ENCODE measurements at places on chromosomes 2 and 18. TPM values are rescaled to one million over a fixed set of nuclear protein-coding genes. Genes with fewer than 3 reads are reported as not detected.

The TRABD2A gene
- total RNA-seq: 38.3 TPM

The CFAP221 gene
- total RNA-seq: not detected

The IL36G gene
- total RNA-seq: not detected

The CERKL gene
- total RNA-seq: 0.08 TPM

The PIKFYVE gene
- 36.6 TPM for total RNA-seq

The KIF5C gene
- total RNA-seq: 21.7 TPM

The STARD6 gene
- total RNA-seq: not detected

The LYPD6B gene
- 0.20 TPM for total RNA-seq

The ALPG gene
- total RNA-seq: not detected

The KLHL41 gene
- not detected for total RNA-seq

The NEB gene
- total RNA-seq: 0.38 TPM

DNA sequence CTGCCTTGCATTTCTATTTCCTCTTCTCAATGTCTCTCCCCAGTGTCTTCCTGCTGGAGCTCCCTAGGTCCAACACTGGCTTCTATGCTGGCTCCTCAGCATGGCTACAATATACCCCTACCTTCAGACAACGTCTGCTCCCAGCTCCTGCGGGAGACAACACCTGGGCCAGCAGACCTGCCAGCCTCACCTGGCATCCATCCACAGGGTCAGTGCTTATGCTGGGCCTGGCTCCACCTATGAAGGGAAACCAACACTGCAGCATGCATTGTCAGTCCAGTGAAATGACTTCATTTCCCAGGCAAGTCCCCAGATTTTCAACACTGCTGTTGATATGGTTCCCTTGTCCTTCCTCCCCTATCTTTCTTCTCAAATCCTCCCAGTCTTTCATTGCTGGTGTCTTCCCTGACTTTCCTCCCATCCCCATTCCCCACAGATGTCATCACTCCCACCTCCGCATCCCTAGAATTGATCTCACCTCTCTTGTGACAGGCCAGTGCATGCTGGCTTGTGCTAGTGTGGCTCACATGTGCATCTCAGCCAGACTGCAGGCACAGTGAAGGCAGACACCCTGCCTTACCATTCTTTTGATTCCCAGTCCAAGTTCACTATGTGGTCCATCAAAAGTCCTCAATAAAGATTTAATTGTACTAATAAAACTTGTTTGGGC, 98.0 kb downstream of the MYO5B start:
- peaks cover 17% of the 10 kb centered on the region for H3K27me3 ChIP-seq
- H3K4me1 ChIP-seq: peaks cover 3% of the 10 kb centered on the region
- DNase-seq: no peak
- no peak overlapping the region for H3K4me3 ChIP-seq

DNA sequence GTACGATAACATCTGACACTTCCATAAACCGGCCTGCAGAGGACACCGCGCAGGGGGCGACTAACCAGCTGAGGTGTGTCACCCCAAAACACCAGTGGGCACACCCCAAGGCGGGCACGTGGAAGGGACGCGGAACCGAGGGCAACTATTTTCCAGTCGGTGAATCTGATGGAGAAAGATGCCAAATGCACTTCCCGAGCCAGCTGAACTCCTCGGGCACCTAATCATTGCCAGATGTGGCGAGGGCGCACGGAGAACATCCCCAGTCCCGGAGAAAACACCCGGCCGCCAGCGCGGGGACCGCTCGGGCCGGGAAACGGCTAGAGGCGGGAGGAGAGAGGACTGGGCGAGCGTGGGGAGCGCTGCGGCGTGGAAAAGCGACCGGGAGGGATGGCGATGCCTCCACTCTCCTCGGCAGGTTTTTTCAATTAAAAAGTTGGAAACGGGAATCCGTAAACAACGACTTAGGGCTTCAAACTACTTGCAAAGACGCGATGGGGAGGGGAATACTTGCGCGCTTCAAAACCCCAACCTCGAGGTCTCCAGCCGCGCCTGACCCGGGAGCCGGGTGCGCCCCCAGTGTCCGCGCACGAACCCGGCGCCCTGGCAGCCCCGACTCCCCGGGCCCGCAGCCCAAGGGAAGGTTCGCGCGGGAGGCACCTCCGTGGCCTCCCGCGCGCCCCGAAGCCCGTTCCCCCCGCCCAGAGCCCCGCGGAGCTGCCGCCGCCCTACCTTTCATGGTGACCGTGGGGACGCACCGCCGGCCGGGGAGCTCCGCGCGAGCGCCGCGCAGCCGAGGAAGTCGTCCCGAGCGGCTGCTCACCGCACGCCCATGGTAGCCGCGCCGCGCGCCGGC, 497 bp downstream of the COLEC12 start:
- DNase-seq: no peak
- no peak overlapping the region for H3K27ac ChIP-seq
- peaks cover 41% of the 10 kb centered on the region for H3K27me3 ChIP-seq
- H3K4me3 ChIP-seq: no peak overlapping the region
- H3K4me1 ChIP-seq: peaks cover 3% of the 10 kb centered on the region

DNA sequence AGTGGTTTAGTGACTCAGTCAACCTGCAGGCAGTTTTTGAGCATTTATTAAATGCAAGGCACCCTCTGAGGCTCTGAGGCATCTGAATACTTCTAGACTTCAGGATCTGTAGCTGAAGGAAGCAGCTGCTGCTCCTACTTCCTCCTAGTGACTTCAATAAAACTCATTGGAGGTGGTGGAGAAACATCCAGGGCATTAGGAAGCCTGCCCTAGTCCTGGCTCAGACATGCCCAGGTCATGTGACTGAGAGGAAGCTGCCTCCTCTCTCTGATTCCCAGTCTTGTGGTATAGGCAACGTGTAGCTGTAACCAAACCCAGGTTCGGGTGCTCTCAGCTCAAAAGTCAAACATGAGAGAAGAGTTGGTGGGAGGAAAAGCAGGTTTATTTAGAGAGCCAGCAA, 287.2 kb upstream of the GYPC start:
- H3K27me3 ChIP-seq: no peaks in the 10 kb centered on the region
- H3K4me3 ChIP-seq: no peak overlapping the region
- DNase-seq: no peak
- no peaks in the 10 kb centered on the region for H3K36me3 ChIP-seq
- H3K27ac ChIP-seq: no peak overlapping the region

- no peak for DNase-seq
- H3K4me3 ChIP-seq: no peak overlapping the region
- no peaks in the 10 kb centered on the region for H3K36me3 ChIP-seq
- H3K27me3 ChIP-seq: no peaks in the 10 kb centered on the region
- peaks cover 42% of the 10 kb centered on the region for H3K4me1 ChIP-seq
- no peak overlapping the region for H3K27ac ChIP-seq
These were observed 75.6 kb upstream of the MGAT5 start for GRCh38 chr2:134178138-134178877.

GRCh38 chr18:8174771-8175170, 434.5 kb upstream of the RAB12 start:
- no peaks in the 10 kb centered on the region for H3K36me3 ChIP-seq
- H3K27ac ChIP-seq: no peak overlapping the region
- no peaks in the 10 kb centered on the region for H3K4me1 ChIP-seq
- no peak for DNase-seq
- no peak overlapping the region for H3K4me3 ChIP-seq

DNA sequence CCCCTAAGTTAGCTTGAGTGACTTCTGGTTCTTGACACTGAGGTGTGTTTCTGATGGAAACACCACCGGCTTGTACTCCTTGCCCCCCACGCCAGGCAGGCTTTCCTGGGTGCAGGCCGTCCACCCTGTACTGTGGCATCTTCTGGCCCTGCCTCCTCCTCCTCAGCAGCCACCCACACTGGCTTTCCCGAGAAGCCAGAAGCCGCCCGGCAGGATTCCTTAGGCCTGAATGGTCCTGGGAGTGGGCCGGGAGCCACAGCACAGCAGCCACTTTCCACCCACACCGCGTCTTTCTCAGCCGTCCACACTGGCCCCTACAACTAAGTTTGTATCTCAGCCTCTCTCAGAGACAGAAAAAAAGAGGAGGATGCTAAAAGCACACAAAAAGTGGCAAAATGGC, 2.1 kb upstream of the HSBP1L1 start:
- no peak for DNase-seq
- no peak overlapping the region for H3K4me3 ChIP-seq

DNA sequence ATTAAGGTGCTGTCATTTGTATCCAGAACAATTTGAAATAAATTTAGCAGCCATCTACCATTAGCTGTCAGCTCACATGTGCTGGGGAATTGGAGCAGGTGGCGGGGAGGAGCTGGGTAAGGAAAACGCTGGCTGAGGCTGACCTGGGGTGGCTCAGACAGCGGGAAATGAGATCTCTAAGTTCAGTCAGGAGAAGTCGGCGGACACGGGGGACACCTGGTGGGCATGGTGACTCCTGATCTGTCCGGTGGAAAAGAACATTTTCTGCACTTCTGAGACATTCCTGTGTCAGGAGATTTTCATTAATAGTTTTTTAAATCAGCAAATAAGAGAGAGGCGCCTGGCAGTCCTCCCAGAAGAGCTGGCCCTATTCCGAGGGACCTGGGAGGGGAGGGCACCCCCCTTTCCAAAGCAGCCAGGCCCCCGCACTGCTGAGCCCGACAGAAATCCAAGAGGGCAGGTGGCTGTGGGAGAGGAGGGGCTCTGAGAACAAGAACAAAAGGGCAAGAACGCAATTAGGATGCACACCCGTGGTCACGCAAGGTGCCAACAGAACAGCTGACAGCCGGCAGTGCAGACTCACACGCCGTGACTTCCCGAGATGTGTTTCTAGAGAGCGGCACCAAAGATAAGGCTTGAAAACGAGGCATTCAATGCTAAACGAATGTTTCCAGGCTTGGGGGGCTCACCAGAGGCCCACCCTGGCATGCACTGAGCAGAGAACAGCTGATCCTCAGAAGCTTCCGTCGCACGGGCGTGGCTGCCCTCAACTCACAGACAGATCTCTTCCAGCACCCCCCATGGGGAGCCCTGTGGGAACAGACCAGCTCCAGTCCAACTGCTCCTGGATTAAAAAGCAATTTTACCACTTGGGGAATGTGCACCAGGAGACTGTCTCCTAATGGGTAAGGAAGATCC, 26.4 kb downstream of the SLC66A2 start:
- no peak for DNase-seq
- no peaks in the 10 kb centered on the region for H3K27me3 ChIP-seq
- peaks cover 42% of the 10 kb centered on the region for H3K36me3 ChIP-seq

GRCh38 chr2:68770271-68771111, 35.9 kb downstream of the ARHGAP25 start:
- no peaks in the 10 kb centered on the region for H3K27me3 ChIP-seq
- H3K4me1 ChIP-seq: peaks cover 99% of the 10 kb centered on the region
- peaks cover 78% of the 10 kb centered on the region for H3K36me3 ChIP-seq
- peak overlapping the region; percentile 97 for H3K27ac ChIP-seq

DNA sequence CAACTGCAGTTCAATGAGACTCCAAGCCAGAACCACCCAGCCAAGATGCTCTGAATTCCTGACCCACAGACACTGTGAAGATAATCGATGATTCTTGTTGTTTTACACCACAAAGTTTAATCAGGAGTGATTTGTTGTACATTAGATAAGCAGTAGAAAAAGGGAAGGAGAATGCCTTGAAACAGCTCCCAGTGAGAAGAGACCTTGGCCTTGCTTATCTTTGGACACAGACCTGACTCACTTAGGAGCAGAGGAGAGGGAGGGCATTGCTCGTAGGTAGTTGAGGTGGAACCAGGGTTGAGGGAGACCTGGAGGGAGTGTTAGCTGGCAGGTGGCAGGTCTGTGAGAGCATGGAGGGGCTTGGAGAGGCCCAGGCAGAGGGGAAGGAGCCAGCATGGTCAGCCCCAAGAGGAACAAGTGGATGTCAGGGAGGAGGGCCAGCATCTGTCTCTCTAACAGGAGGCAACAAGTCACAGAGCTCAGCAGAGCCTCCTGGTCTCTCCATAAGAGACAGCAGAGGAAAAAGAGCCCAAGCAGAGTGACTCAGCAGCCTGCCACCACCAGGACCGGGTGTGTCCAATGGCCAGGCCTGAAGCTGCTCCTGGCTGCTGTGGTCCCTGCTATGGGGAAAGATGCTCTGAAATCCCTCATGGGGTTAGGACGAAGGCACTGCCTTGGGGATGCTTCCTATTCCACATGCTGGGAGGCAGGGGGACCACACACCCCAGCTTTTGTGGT, 161.6 kb upstream of the CAPN13 start:
- no peaks in the 10 kb centered on the region for H3K4me1 ChIP-seq
- no peak overlapping the region for H3K4me3 ChIP-seq
- no peak for DNase-seq
- peaks cover 2% of the 10 kb centered on the region for H3K27me3 ChIP-seq

DNA sequence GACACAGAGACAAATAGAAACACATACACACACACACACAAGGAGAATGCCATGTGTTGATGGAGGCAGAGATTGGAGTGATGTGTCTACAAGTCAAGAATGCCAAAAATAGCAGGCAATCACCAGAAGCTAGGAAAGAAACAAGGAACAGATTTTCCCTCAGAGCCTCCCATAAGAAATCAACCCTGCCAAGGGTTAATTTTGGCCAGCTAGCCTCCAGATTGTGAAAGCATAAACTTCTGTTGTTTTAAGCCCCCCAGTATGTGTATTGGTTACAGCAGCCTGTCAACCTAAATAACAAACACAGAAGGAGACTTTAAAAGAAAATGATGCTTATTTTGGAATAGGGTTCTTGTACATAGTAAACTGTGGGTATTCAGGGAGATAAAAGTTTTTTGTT, 5.6 kb upstream of the STK39 start:
- H3K36me3 ChIP-seq: no peaks in the 10 kb centered on the region
- H3K4me1 ChIP-seq: peaks cover 13% of the 10 kb centered on the region
- H3K27me3 ChIP-seq: no peaks in the 10 kb centered on the region
- H3K4me3 ChIP-seq: no peak overlapping the region
- H3K27ac ChIP-seq: no peak overlapping the region

- H3K27me3 ChIP-seq: peaks cover 4% of the 10 kb centered on the region
- no peak overlapping the region for H3K4me3 ChIP-seq
- peaks cover 2% of the 10 kb centered on the region for H3K4me1 ChIP-seq
- no peak overlapping the region for H3K27ac ChIP-seq
- H3K36me3 ChIP-seq: no peaks in the 10 kb centered on the region
These were observed 4.8 kb downstream of the APOB start for GRCh38 chr2:21039080-21039556.

GRCh38 chr2:178506524-178506923, 26.3 kb downstream of the PLEKHA3 start:
- peaks cover 19% of the 10 kb centered on the region for H3K4me1 ChIP-seq
- H3K36me3 ChIP-seq: peaks cover 51% of the 10 kb centered on the region
- no peak overlapping the region for H3K4me3 ChIP-seq
- H3K27me3 ChIP-seq: no peaks in the 10 kb centered on the region

GRCh38 chr18:24677011-24677410, 216.6 kb downstream of the HRH4 start:
- no peak overlapping the region for H3K4me3 ChIP-seq
- H3K4me1 ChIP-seq: peaks cover 2% of the 10 kb centered on the region
- no peaks in the 10 kb centered on the region for H3K36me3 ChIP-seq
- DNase-seq: no peak
- H3K27ac ChIP-seq: no peak overlapping the region

- DNase-seq: no peak
- H3K27me3 ChIP-seq: no peaks in the 10 kb centered on the region
- H3K4me1 ChIP-seq: no peaks in the 10 kb centered on the region
- no peaks in the 10 kb centered on the region for H3K36me3 ChIP-seq
- no peak overlapping the region for H3K4me3 ChIP-seq
- no peak overlapping the region for H3K27ac ChIP-seq
These were observed 8.5 kb upstream of the NCKAP5 start for GRCh38 chr2:133576714-133577113.

All from activated CD4-positive, alpha-beta memory T cell treated with anti-CD3 and anti-CD28 coated beads, Interleukin-2, amount 10 ng/mL, durations not matched to agents 7 days and 5 days (primary cell).